Spinal cord (tissue), 10 donors: ENCODE measurements at places on chromosomes 11 and 22. TPM values are rescaled to one million over a fixed set of nuclear protein-coding genes. Genes with fewer than 3 reads are reported as not detected.

BLID gene
- polyA plus RNA-seq = not detected

CREB3L1 gene
- 21.5 TPM for polyA plus RNA-seq

TAF10 gene
- polyA plus RNA-seq = 83.4 TPM

TRIM5 gene
- 12.3 TPM for polyA plus RNA-seq

SNX19 gene
- polyA plus RNA-seq = 47.1 TPM

CSNK2A3 gene
- polyA plus RNA-seq = 3.5 TPM

ALKBH3 gene
- polyA plus RNA-seq = 31.3 TPM

LAYN gene
- polyA plus RNA-seq = 11.8 TPM

TNNI2 gene
- polyA plus RNA-seq = 0.35 TPM

OR4C13 gene
- polyA plus RNA-seq = not detected

SCN3B gene
- polyA plus RNA-seq = 97.5 TPM

DEPDC7 gene
- 3.1 TPM for polyA plus RNA-seq

EFCAB6 gene
- 2.8 TPM for polyA plus RNA-seq

PLAAT5 gene
- polyA plus RNA-seq = 5.5 TPM

CLCF1 gene
- 3.3 TPM for polyA plus RNA-seq

SYT13 gene
- 65.7 TPM for polyA plus RNA-seq

TMEM25 gene
- polyA plus RNA-seq = 59.5 TPM

PYGM gene
- polyA plus RNA-seq = 8.3 TPM

KCNJ1 gene
- 0.43 TPM for polyA plus RNA-seq

DNAJB7 gene
- polyA plus RNA-seq = 1.2 TPM

OR52H1 gene
- polyA plus RNA-seq = not detected

IGLL1 gene
- polyA plus RNA-seq = not detected

ABTB2 gene
- polyA plus RNA-seq = 14.3 TPM

HORMAD2 gene
- 0.15 TPM for polyA plus RNA-seq
